ENCODE measurements at places on chromosomes 16 and 17.

DNA sequence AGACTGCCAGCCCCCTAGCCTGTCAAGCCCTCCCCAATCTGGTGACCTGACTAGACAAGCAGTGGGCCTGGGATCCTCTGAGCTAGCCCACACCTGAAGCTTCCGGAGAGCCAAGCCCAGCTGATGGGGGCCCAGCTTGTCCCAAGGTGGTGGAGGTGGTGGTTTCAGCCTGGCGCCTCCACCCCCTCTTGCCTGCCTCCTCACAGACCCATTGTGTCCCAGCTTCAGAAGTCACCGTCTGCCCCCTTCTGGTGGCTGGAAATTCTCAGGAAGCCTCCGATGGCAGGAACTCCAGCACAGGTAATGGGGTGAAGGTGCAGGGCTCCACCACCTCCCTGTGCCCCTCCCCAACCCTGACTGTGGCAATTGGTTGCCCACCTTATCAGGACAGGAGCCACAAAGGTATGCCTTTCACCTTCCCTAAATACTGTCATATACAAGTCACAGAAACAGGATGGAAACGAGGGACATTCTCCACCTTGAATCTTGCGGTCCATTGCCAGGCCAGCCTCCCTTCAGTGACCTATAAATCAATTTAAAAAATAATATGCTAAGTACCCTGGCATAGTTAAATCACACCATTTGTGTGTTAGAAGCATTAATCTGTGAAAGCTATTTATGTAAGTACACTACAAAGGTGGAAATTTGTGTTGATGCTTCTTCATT is 66.0 kb upstream of the ZNF423 start:
- no peak for DNase-seq

GRCh38 chr17:39335704-39336223 is 65.7 kb downstream of the FBXL20 start:
- DNase-seq = no peak

DNA sequence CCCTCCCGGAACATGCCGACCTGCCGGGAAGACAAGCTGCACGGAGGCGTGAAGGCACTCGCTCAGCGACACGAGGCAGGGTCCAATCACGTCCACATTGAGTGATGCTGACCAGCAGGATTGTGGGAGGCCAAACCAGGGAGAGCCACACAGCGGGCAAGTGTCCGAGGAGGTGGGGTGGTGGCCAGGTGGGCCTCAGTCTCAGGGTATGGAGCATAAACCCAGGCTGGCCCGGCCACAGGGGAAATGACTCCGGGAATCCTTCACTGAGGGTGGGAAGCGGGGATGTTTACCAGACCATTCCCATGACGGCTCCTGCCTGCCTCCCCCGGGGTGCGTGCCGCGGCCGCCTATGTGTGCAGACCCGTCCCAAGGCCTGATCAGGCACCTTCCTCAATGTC is 62.5 kb downstream of the RPH3AL start:
- DNase-seq = no peak

DNA sequence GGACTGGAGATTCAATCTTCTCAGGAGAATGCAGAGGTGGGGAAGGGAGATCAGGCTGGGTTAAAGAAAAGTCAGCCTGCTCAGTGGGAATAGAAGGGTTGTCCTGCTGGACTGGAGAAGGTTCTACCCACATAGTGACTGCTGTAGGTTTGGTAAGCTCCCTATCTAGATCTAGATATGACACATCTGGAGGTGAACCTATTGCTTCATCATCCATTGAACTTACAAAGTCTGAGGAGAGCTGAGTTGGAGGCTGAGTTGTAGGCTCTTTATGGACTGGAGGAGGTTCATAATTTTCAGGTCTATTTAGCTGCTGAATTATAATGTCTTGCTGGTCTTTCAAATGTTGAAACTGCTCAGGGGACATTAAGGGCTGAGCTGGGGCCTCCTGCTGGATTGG is 46.0 kb upstream of the NF1 start:
- DNase-seq = no peak

DNA sequence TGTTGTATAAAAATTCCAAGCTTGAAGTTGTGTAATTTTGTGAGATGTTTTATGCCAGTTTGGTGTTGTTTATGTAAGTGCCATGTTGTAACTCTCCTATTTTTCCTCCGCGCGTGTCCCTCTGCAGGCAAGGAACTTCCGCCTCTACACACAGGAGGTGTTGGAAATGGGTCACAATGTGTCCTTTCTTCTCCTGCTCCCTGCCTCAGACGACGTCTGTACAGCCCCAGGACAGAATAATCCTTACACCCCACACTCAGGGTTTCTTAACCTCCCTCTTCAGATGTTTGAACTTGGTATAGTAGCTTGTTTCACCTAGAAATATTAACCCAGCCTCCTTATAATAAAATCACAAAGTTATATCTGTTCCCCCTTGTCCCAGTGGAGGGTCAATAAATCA is 111.3 kb upstream of the NOG start:
- no peak for DNase-seq

DNA sequence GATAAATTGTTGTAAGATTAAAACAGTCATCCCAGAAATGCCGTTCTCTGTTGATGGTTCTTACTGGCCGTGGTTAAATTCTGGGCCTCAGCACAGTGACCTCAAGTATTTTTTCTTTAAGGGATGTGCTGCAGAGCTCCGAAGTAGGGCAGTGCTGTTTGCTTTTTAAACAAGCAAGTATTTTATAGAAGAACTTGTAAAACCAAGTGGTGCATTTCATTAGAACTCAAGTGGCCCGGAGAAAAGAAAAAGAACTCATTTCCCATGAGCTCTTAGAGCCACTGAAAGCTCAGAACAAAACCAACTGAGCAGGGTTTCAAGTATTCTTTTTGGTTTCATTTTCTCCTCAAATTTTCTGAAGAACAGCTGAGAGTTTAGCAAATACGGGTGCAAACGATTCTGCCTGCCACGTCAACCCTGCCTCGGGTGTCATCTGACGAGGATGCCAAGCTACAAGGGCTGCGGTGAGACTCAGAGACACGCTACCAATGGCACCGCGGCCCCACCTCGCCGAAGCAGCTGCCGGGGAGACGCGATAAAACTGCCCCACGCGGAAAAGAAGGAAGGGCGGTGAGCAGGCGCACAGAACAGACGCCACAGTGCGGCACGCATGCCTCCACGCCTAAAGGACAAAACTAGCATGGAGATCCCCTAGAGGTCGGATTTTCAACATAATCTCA is 6.3 kb downstream of the LMF1 start:
- DNase-seq = peak; percentile 75

GRCh38 chr16:72937360-72937759 is 110.6 kb downstream of the ZFHX3 start:
- no peak for DNase-seq

DNA sequence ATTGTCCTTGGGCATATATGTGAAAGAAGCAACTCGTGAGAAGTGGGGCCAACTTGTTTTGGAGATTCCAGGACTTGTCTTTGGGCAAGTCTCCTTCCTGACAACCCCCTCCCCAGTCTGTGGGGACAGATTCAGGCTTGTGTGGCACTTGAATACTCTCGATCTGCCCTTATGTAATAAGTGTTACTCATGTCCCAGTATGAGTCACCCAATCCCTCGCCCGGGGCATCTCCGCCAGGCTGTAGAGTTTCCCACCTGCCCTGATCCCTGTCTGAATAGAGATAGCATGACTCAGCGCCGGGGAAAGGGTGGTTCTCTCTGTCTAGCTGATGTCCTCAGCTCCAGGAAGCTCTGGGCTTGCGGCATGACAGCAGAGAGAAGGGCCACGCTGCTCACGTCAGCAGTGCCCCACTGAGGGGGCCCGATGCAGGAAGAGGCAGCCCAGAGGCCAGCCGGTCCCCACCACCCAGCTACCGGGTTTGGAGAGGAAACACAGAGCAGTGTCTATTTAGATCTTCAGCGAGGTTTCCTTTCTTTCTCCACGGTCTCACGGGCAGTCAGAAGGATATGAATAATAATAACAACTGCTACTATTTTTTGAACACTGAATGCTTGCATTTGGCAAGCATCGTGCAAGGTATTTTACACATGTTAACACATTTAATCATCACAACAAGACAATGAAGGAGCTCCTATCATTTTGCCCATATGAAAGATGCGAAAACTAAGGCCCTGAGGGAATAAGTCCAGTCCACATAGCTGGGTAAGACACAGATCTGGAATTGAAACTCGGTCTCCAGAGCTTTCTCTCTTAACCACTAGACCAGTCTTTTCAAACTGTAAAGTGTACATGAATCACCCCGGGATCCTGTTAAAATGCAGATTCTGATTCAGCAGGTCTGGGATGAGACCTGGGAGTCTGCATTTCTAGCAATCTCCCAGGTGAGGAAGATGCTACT is 426.7 kb upstream of the MAF start:
- peak; percentile 26 for DNase-seq

GRCh38 chr16:75385507-75386152 is 47.7 kb downstream of the CFDP1 start:
- no peak for DNase-seq

DNA sequence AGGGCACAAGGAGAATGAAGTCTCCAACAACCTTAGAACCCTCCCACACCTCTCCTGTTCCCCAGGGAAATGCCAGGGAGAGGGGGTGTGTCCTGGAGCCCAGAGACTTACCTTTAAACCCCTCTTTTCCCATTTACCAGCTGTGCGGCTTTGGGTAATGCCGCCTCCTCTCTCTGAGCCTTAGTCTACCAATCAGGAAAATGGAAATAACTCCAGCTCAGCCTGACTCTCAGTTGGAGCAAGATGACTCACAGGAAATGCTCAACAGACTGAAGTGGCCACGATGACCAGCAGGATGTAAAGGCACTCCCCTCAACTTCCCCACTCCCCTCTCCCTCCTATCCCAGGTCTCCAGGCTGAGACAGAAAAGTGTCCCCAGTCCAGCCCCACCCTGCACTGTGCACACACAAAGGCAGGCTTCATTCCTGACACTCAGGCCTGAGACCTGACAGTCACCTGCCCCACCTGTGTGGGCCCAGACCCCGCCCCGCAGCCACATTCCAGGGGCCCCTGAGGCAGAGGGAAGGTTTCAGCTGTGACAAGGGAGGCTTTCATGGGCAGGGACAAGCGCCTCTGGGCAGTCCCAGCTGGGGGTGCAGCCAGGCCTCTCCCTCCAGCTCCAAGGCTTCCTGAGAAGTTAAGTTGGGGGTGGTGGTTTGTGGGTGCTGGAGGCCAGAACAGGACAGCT is 3.0 kb upstream of the KRT15 start:
- DNase-seq = no peak

- DNase-seq = no peak
These were observed 6.4 kb downstream of the SLC16A3 start for GRCh38 chr17:82235056-82235774.

- no peak for DNase-seq
These were observed 67.9 kb downstream of the ZZEF1 start for GRCh38 chr17:4074831-4075495.

DNA sequence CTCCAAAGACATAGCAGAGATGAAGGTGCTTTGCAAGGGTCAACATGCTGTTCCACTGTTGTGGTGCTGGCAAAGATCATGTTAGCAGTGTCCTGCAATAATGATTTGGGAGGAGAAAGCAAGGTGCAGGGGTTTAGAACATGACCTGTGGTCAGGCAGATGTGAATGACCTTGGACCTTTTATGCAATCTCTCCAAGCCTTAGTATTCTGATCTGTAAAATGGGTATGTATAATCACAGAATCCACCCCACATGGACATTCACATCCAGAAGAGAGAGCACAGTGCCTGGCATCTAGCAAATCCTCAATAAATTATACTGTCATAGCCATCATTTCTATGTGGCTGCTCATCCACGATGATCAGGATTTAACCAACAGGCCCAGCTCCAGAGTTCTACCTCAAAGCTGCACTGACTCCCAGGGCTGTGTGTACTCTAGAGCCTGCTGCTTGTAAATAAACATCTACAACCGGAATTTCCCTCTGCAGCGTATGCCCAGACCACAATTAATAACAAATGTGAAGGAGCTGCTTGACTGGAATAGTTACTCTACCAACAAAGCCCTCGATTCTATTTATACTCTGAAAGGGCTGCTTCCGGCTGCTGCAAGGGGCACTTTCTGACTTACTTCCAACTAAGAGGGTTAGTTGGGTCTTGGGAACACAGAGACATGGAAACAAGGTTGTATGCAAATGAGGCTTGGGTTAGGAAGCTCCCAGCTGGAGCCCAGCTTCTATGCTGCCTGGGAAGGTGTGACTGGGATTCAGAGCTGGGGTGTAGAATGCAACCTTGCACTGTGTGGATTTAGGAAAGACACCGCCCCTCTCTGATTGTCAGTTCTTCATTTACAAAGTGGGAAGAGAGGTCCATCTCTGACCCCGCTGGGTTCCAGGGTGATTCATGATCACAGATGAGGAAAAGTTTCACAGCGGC is 265.2 kb downstream of the XYLT1 start:
- no peak for DNase-seq

DNA sequence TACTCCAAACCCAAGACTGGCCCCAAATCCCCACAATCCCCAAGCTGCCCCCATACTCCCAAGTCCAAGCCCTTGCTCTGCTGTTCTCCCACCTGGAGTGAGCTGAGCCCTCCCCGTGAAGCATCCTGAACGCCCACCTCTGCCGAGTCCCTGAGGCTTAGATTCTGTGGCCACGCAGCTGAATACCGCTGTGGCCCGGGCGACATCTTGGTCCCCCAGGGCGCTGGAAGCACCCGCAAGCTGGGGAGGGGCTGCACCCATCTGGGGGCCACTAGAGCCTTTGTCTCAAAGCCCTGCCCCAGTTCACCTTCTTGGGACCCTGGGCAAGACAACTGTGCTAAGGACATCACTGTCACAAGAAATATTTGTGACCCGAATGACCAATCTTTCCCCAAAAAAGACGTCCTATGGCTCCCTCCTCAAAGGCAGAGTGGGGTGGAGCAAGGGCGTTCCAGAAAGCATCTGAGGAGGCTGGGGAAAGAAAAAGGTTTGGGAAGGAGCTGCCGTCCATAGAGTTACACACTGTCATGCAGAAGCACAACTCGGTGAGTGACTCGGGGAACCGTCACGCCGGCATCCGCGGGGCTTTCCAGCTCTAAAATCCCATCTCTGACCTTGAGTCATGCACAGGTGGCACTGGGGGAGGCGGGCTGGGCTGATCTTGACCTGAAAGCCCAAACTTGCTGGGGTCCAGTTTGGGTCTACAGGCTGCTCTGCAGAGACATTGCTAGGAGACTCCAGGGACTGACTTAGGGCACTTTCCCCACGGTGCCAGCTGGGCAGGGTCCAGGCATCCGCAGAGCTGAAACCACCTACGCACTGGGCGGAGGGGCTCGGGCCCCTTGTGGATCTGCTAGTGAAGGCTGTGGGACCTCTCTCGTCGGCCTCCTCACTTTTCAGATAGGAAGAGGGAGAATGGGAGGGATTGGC is 6.6 kb downstream of the PTX4 start:
- no peak for DNase-seq

GRCh38 chr17:11138023-11138422 is 103.0 kb upstream of the SHISA6 start:
- no peak for DNase-seq

- no peak for DNase-seq
These were observed 13.4 kb downstream of the NATD1 start for GRCh38 chr17:21239680-21240368.

All from activated T-helper 9 cell treated with anti-CD3 and anti-CD28 coated beads, Interleukin-2, amount 50 U/mL, for 16 hours (primary cell).